ENCODE measurements at places on chromosomes 12 and 14. TPM values are rescaled to one million over a fixed set of nuclear protein-coding genes. Genes with fewer than 3 reads are reported as not detected.

The SIVA1 gene
- 180 TPM for total RNA-seq

The RIMBP2 gene
- not detected for total RNA-seq

The ACVRL1 gene
- total RNA-seq: 0.15 TPM

The CLEC6A gene
- total RNA-seq: not detected

The TOMM20L gene
- total RNA-seq: not detected

The CLBA1 gene
- 13.9 TPM for total RNA-seq

The IFI27 gene
- total RNA-seq: 0.25 TPM

The SCFD1 gene
- total RNA-seq: 26.8 TPM

The KRT6A gene
- total RNA-seq: 0.74 TPM

The CCDC175 gene
- not detected for total RNA-seq

The HOTAIR gene
- total RNA-seq: not detected

The PTPRB gene
- total RNA-seq: 0.93 TPM

The RNFT2 gene
- total RNA-seq: 2.2 TPM

The KRT85 gene
- not detected for total RNA-seq

The SYNDIG1L gene
- total RNA-seq: not detected

The LAG3 gene
- total RNA-seq: 1.1 TPM

The SLC6A15 gene
- total RNA-seq: 1.9 TPM

The SYNE3 gene
- 0.18 TPM for total RNA-seq

The LRFN5 gene
- total RNA-seq: not detected

The PTGER2 gene
- 1.3 TPM for total RNA-seq

The OR6C2 gene
- total RNA-seq: not detected

The NFE2 gene
- total RNA-seq: 0.07 TPM

The GRIP1 gene
- 7.8 TPM for total RNA-seq

The PNN gene
- 46.4 TPM for total RNA-seq

The CLEC4C gene
- not detected for total RNA-seq

The G2E3 gene
- 19.6 TPM for total RNA-seq

The IGFBP6 gene
- total RNA-seq: 206 TPM

The BEGAIN gene
- 11.8 TPM for total RNA-seq

The GPR162 gene
- 0.70 TPM for total RNA-seq

The SLC48A1 gene
- 29.2 TPM for total RNA-seq

The TBX5 gene
- not detected for total RNA-seq

The NOXRED1 gene
- 0.07 TPM for total RNA-seq

The MDGA2 gene
- total RNA-seq: not detected

The NR1H4 gene
- total RNA-seq: not detected

The ADSS1 gene
- 7.8 TPM for total RNA-seq

The CMKLR1 gene
- not detected for total RNA-seq

The SOAT2 gene
- 0.23 TPM for total RNA-seq

The RBP5 gene
- not detected for total RNA-seq

The PROX2 gene
- not detected for total RNA-seq

The IFNG-AS1 gene
- total RNA-seq: not detected

The TGM1 gene
- 1.0 TPM for total RNA-seq

The FGF23 gene
- total RNA-seq: not detected

The AVPR1A gene
- total RNA-seq: not detected

The KCNA1 gene
- total RNA-seq: not detected

The CEBPE gene
- total RNA-seq: not detected

The C12orf54 gene
- not detected for total RNA-seq

The RNF41 gene
- 24.4 TPM for total RNA-seq

The GLIPR1L2 gene
- total RNA-seq: 0.14 TPM

The KRT5 gene
- not detected for total RNA-seq

The ATF1 gene
- 33.6 TPM for total RNA-seq

All from A549 treated with RU486 at 1 μM for 4 hours (cell line).